ENCODE measurements at places on chromosomes 3 and 15. TPM values are rescaled to one million over a fixed set of nuclear protein-coding genes. Genes with fewer than 3 reads are reported as not detected.

The GCNT3 gene
- under 0.01 TPM for total RNA-seq

The EEFSEC gene
- total RNA-seq, result 5.5 TPM

The C3orf22 gene
- total RNA-seq, result 0.04 TPM

The TM2D3 gene
- 38.0 TPM for total RNA-seq

The PLXNB1 gene
- total RNA-seq, result 11.3 TPM

The PTH1R gene
- total RNA-seq, result 20.7 TPM

The LRRK1 gene
- 4.5 TPM for total RNA-seq

The AMIGO3 gene
- 1.2 TPM for total RNA-seq

The BOC gene
- 54.2 TPM for total RNA-seq

The DCUN1D1 gene
- 28.6 TPM for total RNA-seq

The TRIM42 gene
- not detected for total RNA-seq

The NAALADL2 gene
- 17.4 TPM for total RNA-seq

The KAT2B gene
- 14.6 TPM for total RNA-seq

The FANCD2 gene
- total RNA-seq, result 8.2 TPM
